ENCODE measurements at places on chromosomes 13 and 19.

DNA sequence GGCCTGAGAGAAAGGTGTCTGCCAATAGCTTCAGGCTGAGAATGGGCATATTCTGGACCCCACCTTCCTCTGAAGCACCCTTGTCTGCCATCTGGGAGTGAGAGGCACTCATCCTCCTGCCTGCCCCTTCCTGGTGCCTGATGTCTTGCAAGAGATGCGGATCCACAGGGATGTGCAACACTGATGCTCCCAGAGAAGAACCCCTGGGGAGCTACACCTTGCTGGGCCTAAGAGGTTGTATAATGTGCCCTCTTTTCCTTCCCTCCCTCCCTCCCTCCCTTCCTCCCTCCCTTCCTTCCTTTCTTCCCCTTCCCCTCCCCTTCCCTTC lies 34.6 kb downstream of the ADPRHL1 start:
- no peak for DNase-seq

GRCh38 chr19:10207026-10207425 lies 12.3 kb upstream of the DNMT1 start:
- DNase-seq, result no peak

- no peak for DNase-seq
Observed at GRCh38 chr13:94057618-94058186, 421.8 kb downstream of the DCT start.

DNA sequence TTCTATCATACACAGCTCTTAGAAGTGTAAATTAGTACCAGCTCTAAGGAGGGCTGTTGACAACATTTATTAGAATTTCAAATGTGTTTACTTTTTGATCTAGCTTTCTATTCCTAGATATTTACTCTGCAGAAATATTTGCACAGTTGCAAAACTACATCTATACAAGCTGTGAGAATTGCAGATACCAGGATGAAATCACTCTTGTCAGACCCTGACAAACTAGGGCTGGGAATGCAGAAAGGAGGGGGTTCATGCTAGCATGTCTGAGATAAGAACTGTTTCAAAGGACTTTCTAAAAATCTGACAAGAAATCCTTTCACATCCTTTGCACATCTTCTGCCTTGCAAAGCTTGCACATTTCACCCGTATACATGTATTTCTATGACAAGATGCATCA lies 11.8 kb upstream of the PABPC3 start:
- DNase-seq, result no peak

DNA sequence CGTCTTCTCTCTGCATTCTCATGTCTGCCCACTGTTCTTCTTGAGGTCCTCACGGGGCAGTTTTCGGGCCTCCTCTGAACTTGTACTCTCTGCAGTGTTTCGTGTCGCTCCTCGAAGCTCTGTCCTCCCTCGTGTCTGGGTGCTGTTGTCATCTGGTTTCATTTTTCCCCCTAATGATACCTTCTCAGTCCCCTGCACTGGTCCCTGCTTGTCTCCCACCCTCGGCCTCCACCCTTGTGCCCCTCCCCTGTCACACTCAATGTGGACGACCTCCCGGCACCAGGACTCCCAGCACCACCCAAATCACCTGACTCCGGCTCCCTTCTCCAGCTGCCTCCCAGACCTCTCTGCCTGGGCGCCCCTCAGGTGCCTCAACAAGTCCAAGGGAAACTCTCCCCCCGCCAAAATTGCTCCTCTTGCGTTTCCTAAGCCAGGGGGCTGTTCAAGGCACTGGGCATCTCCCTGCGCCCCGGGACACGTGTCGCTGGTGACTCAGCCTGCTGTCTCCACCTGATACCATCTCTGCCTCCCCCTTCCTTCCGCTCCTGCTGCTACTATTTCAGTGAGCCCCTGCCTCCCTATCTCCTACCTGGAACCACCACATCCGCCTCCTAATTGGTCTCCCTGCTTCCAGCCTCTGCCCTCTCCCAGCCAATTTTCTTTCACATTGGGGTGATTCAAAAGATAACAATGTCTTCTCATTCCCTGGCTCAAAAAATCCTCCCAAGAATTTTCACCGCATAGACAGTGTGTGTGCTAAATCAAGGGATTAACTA lies 49.5 kb downstream of the RFX2 start:
- peak; percentile 85 for DNase-seq

GRCh38 chr13:94646904-94647303 lies 45.2 kb downstream of the GPR180 start:
- DNase-seq, result no peak

DNA sequence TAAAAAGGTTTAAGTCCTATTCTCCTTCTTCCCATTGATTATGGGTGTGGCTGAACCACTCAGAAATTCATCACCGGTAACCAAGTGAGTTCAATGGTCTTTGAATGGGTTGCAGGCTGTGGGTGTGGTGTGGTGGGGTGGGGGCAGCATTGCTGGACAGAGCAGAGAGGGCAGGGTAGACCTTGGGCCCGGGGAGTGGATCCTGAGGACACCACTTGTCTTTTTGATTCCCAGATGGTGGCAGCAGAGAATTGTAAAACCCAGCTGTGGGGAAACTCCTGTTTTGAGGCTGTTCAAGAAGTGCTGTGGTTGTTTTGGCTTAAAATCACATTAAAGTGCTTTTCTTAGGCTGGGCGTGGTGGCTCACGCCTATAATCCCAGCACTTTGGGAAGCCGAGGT lies 45.8 kb upstream of the RGCC start:
- DNase-seq, result peak; percentile 38

DNA sequence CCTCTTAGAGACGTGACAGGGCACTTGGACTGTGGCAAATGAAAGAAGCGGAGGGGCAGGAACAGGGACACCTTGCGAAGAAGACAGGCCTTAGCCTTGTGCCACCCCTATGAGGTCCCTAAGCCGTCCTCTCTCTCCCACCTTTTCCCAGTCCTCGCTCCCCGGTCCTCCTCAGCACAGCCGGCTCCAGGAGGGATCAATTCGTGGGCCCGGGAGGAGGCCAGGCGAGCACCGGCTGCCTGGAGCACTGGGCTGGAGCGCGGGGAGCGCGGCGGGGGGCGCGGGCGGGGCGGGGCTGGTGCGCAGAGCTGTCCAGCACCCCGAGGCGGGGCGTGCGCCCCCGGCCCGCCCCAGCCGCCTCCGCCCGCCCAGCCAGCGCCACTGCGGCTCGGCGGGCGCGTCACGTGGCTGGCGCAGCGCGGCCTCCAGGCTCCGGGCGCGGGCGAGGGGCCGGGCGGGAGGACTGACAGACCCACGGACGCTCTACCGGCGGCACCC lies at the start of gene LRP3:
Gene LRP3, plus strand, starts transcription at position 466 of the 498 bp plus-strand sequence. CDS start 456 bp downstream, outside the sequence.
- no peak for DNase-seq

- no peak for DNase-seq
Observed at GRCh38 chr13:113488283-113488682, 2.2 kb downstream of the DCUN1D2 start.

DNA sequence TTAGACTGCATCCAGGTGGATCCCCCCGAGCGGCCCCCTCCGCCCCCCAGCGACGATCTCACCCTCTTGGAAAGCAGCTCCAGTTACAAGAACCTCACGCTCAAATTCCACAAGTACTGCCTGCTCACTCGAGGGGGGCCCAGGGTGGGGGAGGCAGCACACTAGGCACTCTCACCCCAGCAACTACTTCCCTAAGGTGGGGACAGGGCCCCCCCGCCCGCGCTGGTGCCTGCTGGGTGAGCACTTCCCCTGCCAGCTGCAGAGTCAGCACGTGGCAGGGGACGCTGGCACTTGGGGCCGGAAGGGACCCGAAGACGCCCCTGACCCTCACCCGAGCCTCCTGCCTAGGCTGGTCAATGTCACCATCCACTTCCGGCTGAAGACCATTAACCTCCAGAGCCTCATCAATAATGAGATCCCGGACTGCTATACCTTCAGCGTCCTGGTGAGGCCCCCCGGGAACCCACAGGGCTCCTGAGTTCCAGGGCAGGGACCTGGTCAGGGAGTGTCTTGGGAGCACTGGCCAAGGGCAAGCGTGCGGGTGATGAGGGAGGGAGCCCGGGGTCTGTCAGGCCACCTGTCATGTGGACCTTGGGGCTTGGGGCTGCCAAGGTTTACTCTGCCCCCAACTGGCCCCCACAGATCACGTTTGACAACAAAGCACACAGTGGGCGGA lies 5.2 kb downstream of the MCOLN1 start:
- no peak for DNase-seq

- DNase-seq, result no peak
Observed at GRCh38 chr19:5077209-5077515, 108.2 kb downstream of the KDM4B start.

DNA sequence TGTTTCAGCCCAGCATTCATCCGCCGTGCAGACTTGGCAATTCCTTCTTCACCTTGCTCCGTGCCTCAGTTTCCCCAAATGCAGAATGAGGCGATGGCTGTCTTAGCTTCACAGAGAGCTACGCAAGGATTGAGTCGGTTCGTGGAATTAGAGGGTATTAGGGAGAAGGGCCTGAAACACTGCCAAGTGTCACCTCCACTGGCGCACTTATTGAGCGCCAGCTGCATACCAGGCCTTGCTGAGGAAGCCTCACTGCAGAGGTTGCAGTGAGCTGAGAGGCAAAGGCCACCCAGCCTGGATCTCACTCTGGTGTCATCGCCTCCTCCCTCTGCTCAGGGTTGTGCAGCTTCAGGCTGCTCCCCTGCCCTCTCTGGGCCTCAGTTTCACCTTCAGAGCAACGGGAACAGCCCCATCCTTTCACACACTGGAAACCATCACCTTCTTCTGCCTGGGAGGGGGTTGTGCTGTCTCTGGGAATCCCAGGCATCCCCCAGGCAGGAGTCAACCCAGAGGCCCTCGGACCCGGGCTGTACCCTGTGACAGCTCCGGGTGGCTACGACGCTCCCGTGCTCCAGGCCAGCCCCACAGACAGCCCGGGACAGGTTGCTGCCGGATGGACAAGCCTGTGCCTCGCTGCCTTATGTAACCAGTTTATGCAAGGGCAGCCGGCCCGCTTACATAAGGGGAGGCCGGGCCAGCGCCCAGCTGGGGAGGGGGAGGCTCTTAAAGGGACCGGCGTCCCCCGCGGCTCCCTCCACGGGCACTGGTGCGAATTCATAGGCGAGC lies 31.9 kb downstream of the NFIC start:
- no peak for DNase-seq

DNA sequence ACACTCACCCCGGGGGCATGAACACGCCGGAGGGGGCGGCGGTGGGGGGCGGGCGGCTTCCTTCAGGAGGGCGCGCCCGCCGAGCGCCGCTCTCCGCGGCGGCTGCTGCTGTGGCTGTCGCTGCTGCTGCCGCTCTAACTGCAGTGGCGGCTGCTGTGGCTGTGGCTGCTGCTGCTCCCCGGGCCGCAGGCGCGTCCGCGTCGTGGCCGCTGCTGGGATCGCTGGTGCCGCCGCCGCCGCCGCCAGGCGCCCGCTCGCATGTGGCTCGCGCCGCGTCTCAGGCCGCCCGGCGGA lies at the start of gene BBC3:
Gene BBC3, minus strand, starts transcription at position 279 of the 294 bp plus-strand sequence. CDS start 2,768 bp downstream, outside the sequence.
- no peak for DNase-seq

- DNase-seq, result no peak
Observed at GRCh38 chr13:95552208-95552538, 347 bp upstream of the CLDN10 start.

DNA sequence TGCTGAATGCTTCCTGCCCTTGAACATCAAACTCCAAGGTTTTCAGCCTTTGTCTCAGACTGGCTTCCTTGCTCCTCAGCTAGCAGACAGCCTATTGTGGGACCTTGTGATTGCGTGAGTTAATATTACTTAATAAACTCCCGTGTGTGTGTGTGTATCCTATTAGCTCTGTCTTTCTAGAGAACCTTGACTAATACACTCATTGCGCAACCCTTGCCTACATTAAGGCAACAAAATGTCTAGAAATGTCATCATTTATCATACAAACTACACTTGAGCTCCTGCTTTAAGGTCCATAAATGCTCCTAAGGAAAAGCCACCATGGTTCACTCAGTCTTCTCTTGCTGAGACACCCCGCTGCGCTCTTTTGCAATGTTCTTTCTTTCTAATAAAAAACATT lies 2861.0 kb downstream of the PCDH9 start:
- DNase-seq, result peak; percentile 2

- DNase-seq, result no peak
Observed at GRCh38 chr13:45267215-45267614, 66.4 kb upstream of the KCTD4 start.

GRCh38 chr13:23147827-23148226 lies 33.0 kb upstream of the SGCG start:
- no peak for DNase-seq

GRCh38 chr19:49165111-49165750 lies 7.6 kb downstream of the TRPM4 start:
- no peak for DNase-seq

DNA sequence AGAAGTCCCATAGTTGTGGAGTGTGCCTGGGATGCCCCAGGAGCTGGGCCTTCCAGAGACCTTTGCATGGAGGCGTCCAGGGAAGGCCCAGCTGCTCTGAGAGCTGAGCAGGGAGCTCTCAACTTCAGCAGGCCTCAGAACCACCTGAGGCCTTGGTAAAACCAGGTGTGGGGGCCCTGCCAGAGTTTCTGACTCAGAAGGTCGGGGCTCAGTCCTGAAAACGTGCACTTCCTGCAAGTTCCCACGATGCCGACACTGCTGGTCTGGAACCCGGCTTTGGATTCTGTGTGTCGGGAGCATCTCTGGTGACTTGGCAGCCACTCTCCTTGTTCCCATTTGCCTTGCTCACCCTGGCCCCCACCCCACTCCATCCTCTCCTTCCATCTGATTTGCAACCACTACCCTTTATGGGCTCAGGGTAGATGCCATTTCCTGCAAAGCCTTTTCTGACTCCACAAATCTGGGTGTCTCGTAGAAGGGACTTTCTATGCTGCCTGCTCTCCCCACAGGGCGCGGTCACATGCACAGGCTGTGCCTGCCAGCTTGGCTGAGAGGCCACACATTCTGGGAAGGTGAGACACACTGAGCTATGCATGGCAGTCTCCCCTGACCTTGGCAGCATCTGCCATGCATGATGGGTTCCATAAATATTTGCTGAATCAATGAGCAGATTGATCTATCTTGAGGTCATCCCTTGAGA lies 244.7 kb downstream of the COL4A1 start:
- DNase-seq, result no peak

DNA sequence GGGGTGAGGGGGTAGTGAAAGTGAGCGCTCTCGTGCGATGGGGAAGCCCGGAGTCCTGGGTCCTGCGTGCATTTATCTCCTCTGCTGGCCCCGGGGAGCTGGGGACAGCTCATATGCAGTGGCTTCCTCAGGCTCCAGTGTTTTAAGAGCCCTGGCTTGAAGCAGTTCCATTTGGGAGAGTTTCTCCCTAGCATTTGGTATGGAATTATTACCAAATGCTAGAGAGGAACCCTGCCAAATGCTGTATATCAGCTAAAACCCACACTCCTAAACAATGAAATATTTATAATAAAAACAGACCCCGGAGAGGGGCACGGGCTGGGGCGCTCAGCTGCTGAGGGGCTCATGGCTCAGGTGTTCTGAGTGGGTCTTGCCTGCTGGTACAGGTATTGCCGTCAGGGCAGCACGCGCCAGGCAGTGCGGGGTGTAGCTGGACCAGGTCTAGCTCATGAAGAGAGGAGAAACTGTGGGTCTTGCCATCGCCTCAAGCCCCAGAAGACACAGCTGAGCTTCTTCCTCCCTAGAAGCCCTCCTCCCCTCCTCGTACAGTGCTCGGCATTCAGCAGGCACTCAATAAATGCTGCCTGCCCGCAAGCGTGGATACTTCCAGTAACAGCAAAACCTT lies 163.6 kb upstream of the ZNF536 start:
- no peak for DNase-seq

GRCh38 chr19:48415395-48415794 lies 21.9 kb downstream of the GRIN2D start:
- DNase-seq, result no peak

- DNase-seq, result no peak
Observed at GRCh38 chr19:57008432-57008831, 111.4 kb upstream of the USP29 start.

GRCh38 chr19:48560095-48560530 lies 8.1 kb downstream of the SULT2B1 start:
- DNase-seq, result no peak

- no peak for DNase-seq
Observed at GRCh38 chr13:44271915-44272341, 101.7 kb upstream of the SERP2 start.
